NCI-H1436 (cell line): ENCODE measurements at places on chromosomes 1 and 21.

- DNase-seq: no peak
Observed at GRCh38 chr21:25970254-25970930, 200.2 kb downstream of the APP start.

DNA sequence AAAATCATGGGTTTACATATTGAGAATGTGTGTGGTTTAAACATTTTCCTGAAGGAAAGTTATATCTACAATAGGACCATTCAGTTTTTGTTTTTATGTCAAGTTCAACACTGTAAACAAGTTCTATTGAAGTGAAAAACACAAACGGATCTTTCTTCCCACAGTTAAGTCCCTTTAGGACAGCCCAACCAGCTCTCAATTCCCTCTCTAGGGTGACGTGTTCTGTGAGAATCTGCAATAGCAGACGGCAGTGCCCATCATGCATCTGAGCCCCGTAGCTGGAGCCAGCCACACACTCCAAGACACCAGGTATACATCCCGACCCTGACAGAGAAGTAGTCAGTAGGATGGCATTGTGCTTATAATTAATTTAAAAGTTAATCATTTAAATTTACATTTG is 26.3 kb upstream of the IVNS1ABP start:
- no peak for DNase-seq

DNA sequence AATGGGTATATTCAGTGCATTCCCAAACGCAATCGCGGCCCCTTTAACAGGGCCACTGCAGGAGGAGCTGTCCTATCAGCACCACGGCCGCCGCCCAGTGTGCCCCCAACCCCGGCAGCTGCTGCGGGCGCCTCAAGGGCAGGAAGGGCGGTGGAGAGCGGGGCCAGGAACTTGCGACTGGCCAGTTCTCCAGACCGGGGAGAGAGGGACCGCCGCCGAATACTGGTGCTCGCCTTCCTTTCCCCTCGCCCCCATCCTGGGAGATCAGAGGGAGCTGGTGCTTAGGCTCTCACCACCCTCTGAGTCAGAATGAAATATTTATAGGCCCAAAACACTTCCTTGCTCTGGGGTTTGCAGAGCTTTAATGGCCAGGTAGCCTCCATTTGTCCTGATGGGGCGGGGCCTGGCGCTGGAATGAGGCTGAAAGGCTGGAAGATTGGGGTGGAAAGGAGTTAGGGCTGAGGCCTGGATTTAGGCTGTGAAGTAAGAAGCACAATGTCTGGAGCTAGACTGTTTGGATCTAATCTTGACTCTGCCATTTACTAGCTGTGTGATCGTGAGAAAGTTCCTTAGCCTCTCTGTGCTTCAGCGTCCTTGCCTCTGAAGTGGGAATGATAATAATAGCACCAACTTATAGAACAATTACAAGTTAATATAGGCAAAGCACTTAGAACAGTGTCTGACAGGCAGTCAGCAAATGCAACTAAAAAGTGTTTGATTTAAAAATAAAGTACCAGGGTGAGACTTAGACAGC is 75.5 kb downstream of the NAV1 start:
- DNase-seq: no peak

- no peak for DNase-seq
Observed at GRCh38 chr1:18606443-18607288, 24.0 kb upstream of the PAX7 start.

DNA sequence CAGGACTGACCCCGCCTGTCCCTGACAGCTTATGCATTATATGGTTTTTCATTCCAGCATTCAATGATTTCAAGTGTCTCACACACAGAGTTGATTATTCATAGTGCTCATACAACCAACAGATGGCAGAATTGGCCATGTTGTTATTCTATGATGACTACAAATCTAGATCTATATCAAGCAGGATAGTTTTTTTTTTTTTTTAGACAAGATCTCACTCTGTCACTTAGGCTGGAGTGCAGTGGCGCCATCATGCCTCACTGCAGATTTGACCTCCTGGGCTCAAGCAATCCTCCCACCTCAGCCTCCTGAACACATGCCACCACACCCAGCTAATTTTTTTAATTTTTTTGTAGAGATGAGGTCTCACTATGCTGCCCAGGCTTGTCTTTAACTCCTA is 40.1 kb upstream of the LRRC8D start:
- DNase-seq: peak; percentile 28

DNA sequence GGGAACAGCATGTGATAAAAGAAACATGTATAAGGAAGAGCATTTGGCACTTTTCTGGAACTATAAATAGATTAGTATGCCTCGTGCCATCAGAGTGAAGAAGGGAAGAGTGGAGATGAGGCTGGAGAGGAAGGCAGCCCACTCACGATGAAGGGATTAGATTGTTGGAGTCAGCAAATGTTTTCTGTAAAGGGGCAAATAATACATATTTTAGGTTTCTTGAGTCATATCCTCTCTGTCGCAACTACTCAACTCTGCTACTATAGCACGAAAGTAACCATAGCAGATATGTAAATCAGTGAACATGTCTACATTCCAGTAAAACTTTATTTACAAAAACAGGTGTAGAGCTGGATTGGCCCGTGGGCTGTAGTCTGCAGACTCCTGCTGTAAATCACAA is 147.8 kb downstream of the TENT5C start:
- DNase-seq: no peak

DNA sequence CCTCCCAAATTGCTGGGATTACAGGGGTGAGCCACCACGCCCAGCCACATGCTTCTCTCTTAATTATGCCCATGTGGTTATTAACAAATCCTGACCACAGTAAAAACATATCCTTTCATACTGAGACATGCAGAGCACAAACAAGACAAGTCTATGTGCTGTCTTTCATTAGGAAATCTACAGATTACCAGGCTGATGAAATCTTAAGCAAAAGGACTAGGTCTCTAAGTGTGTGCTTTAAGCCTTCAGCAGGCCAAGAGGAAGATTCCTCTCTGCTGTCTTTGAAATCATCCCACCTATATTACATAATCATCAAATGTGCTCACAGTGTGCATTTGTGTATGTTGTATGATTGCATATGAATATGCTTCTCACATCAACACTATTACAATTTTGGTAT is 419.3 kb downstream of the KCTD3 start:
- DNase-seq: no peak

DNA sequence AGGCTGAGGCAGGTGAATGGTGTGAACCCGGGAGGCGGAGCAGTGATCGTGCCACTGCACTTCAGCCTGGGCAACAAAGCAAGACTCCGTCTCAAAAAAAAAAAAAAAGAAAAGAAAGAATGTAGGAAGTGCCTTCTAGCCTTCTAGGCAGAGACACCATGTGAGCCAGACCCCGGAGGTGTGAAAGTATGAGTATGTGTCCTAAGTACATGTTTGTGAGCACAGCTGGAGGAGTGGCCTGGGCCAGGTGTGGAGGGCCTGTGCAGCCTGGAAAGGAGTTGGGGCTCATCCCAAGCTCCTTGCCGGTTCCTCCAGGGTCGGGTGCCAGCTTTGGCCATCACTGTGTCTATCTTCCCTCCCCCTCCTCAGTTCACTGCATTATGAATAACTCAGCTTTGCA is 13.0 kb downstream of the SOX13 start:
- DNase-seq: no peak

GRCh38 chr1:172801771-172802322 is 142.9 kb downstream of the FASLG start:
- no peak for DNase-seq

DNA sequence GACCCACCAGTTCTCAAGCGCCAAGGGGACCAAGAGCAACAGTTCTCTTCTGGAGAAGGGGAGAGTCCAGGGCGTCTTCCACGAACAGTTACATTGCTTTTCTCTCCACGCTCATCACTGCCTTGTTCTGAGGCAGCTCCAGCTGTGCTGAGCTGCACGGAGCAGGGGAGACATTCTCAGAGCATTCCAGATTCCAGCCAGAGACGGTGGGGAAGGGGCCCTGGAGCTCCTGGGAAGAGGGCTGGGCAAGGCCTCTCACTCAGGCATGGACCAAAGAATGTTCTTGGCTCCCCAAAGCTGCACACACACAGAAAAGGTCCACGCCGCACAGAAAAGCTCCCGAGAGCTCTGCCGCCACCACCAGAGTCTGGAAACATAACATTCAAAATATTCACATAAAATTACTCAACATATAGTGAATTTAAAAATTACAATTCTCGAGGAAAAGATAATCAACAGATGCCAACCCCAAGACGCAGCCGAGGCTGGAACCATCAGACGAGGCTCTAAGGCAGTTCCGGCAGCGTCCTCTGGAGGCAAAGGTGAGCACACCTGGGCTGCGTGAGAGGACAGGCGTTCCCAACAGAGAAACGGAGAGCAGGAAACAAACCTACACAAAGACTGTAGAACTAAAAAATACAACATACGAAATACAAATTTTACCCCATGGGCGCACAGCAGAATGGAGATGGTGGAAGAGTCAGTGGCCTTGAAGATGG is 40.5 kb downstream of the UBE2G2 start:
- DNase-seq: peak; percentile 60

GRCh38 chr1:228955691-228956090 is 220.4 kb downstream of the RHOU start:
- DNase-seq: no peak

- DNase-seq: no peak
Observed at GRCh38 chr1:159089184-159089791, 12.7 kb upstream of the AIM2 start.

GRCh38 chr1:14486401-14487201 is 111.9 kb upstream of the KAZN start:
- DNase-seq: no peak

DNA sequence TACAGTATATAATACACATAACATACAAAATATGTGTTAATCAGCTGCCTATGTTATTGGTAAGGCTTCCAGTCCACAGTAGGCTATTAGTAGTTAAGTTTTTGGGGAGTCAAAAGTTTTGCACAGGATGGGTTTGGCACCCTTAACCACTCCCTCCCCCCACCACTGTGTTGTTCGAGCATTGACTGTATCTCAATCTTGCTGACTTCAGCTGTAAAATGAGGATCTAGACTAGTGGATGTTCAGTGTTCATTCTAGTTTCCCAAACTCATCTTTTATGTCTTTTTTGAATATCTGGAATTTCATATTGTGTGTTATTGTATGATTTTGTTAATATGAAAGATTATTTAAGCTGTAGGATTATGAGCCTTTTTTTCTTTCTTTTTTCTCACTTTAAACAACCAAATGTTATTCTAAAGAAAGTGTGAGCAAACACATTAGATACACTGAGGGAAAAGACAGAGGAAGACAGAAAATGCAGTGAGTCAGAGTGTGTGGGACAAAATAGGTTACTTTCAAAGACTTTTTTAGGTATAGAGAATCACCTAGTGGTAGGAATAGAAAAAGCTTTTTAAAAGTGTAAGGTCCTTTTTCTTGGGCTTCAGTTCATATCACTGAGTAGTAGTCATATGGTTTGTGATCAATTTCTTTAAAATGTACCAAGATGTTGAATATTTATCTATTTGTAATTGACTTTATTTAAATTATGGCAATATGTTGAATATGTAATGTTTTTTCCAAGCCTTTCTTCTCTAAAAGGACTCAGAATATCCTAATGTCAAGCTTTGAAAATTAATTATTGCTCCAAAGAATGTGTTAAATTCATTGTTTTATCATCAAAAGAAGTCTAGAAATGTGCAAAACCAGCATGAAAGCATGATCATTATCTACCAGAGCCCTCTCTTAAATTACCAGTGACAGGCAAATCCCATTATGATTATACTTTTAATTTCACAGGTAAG is 17.9 kb upstream of the CENPF start:
- DNase-seq: peak; percentile 46

DNA sequence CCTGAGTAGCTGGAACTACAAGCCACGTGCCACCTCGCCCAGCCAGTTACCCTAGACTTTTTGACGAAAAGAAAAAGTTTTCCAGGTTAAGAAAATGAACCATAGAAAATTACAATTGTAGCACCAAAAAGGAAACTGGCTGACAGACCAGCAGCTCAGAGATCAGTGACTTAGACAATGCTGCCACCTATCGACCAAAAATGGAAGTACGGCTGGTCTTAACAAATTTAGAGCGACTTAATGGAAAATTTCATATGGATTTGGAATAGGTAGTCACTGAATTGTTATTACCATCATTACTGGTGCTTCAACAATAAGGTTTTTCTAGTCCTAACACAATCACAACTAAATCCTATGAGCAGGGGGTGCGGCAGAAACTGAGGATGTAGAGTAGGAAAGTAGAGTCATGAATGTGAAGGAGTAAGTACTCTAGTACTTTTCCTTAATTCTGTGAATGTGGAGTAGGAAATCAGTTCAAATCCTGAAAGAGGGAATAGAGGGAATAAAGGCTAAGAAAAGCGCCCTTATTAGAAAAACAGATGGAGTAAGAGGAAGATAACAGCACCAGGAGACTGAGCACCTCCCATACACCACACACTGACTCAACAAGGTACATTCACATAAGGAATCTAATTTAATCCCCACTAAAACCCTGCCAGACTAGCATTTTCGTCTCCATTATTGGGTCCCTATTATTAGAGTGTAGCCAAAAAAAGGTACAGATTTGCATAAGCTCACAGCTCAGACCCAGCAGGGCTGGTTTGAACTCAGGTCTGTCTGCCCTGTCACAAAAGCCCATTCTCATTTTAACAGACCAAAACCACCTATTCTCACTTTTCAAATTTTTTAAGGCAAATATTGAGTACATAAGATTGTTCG is 37.9 kb upstream of the MGST3 start:
- DNase-seq: peak; percentile 49

- DNase-seq: no peak
Observed at GRCh38 chr1:185433667-185434066, 116.6 kb upstream of the IVNS1ABP start.

- no peak for DNase-seq
Observed at GRCh38 chr1:147500309-147500839, 40.9 kb upstream of the BCL9 start.

DNA sequence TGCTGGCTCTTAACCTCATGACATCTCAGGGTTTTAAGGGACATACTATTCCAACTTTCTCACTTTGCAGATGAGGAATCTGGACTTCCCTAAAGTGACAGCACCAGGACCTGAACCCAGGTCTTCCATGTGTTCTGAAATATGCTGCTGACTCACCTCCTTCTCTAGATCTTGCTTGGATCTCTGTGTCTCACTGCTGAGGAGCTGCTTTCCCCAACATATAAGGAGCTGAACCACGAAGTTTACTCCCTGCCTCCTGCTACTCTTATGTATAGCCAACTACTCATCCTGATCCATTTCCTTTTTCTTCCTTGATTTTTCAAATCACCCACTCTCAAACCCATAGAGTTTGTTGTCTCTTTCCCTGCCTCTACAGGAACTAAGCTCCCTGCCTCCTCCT is 38.2 kb downstream of the ALG14 start:
- DNase-seq: no peak

- DNase-seq: no peak
Observed at GRCh38 chr21:39632796-39633442, 20.2 kb downstream of the B3GALT5 start.
